ENCODE measurements at places on chromosomes 3 and 15.

- no peak for DNase-seq
Measured at GRCh38 chr3:79618883-79619282, 148.9 kb downstream of the ROBO1 start.

- DNase-seq, result no peak
Measured at GRCh38 chr3:130820976-130821375, 72.9 kb upstream of the ATP2C1 start.

- no peak for DNase-seq
Measured at GRCh38 chr3:27194861-27195483, 174.2 kb downstream of the NEK10 start.

DNA sequence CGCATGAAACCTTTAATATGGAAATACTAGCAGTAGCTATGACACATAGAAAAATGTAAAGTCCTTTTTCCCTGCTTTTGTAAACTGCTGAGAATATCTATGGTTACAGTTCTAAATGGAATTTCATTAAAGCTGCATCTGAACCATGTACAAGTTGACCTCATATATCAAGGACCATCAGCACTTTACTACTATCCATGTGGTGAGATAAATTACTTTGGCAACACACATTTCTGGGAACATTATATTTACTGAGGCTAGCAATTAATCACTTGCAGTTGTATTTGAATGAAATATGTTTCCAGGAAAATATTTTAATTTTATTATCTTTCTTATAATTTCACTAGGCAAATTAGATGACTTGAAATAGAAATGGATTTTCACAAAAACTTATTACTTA lies 545.5 kb downstream of the NAALADL2 start:
- no peak for DNase-seq

DNA sequence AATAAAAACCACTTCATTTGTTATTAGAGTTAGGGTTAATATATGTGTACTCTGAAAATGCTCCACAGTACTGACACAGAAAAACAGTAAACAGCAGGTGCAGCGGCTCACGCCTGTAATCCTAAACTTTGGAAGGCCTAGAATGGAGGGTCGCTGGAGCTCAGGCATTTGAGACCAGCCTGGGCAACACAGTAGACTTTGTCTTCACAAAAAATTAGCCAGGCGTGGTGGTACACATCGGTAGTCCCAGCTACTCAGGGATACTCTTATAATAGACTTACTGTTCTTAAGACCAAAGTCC lies 40.3 kb downstream of the UACA start:
- no peak for DNase-seq

GRCh38 chr3:12959410-12959809 lies 113.8 kb downstream of the IQSEC1 start:
- DNase-seq, result no peak

GRCh38 chr15:96678386-96678785 lies 347.9 kb downstream of the NR2F2 start:
- no peak for DNase-seq

GRCh38 chr15:57280464-57280863 lies 95.8 kb upstream of the CGNL1 start:
- DNase-seq, result no peak

GRCh38 chr3:61664105-61664482 lies 102.7 kb downstream of the PTPRG start:
- DNase-seq, result no peak

GRCh38 chr3:173096994-173097785 lies 43.8 kb downstream of the SPATA16 start:
- DNase-seq, result no peak

DNA sequence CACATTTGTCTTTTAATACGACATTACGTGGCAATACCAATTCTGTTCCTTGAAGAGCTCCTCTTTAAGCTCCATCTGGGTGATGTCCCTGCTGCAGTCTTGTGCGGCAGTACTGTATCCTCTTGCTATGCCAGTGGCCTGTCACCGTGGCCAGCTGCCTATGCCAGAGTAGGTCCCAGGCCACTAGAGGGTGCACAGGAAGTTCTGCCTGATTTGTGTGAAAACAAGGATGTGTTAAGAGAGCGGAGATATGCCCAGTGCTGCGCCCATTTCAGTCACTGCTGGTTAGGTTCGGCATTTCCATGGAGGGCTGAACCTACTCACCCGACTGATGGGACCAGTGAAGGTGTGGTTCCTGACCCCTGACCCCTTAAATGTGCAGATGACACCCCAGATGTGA lies 25.2 kb downstream of the NIPA1 start:
- DNase-seq, result no peak

GRCh38 chr3:38455639-38456430 lies 2.1 kb downstream of the ACVR2B start:
- peak; percentile 78 for DNase-seq

GRCh38 chr3:186365202-186365974 lies 3.4 kb upstream of the DGKG start:
- no peak for DNase-seq

DNA sequence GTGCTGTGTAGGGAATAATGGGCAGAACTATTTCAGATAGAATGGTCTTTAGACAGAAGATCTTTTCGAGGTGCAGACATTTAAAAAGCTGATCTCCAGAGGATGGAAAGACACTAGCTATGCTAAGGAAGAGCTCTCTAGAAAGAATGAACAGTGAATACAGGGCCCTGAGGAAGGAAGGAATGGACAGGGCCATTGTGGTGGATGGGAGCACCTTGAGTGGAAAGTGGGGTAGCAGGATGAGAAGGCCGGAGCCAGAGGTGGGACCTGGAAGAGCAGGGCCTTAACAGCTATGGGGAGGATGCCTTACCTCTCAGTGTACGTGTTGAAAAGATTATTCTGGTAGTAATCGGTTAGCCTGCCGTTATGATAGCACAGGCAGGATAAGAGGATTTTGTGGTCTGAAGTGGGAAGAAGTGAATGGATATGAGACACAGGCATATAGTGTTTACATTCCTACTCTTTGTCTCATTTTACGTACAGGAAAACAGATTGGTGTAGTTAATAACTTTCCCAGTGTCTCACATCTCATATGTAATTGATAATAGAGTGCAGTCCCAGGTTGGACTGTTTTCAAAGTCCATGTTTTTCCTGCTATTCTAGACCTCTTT lies 172.4 kb downstream of the KLHL25 start:
- DNase-seq, result no peak

- DNase-seq, result no peak
Measured at GRCh38 chr15:20280933-20281463, 260.6 kb downstream of the GOLGA6L6 start.

- no peak for DNase-seq
Measured at GRCh38 chr3:128537091-128537703, 44.2 kb upstream of the GATA2 start.

DNA sequence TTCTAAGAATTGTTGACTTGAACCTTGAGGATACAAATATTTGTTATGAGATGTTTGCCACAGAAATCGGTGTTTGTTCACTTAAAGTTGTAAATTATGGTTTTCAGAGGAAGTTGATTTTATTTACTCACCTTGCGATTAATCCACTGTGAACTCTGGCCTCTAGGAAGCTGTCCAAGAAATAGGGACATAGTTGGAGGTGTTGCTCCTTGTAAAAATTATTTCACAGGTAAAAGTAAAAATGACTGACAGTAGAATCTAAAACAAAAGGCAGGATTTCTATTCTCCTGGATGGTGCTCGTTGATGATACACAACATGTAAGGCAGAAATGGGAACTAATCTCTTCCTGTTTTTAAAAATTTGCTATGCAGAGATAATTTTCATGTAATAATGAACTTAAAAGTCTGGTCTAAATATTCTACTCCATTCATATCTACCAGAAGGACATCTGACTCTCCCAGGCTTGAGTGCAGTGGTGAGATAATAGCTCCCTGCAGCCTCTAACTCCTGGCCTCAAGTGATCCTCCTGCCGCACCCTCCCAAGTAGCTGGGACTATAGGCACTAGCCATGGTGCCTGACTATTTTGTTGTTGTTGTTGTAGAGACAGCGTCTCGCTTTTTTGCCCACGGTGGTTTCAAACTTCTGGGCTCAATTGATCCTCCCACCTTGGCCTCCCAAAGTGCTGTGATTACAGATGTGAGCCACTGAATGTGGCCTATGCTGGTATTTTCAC lies 17.1 kb upstream of the LZTFL1 start:
- DNase-seq, result no peak

GRCh38 chr3:90132197-90132596 lies 1024.8 kb downstream of the EPHA3 start:
- no peak for DNase-seq

DNA sequence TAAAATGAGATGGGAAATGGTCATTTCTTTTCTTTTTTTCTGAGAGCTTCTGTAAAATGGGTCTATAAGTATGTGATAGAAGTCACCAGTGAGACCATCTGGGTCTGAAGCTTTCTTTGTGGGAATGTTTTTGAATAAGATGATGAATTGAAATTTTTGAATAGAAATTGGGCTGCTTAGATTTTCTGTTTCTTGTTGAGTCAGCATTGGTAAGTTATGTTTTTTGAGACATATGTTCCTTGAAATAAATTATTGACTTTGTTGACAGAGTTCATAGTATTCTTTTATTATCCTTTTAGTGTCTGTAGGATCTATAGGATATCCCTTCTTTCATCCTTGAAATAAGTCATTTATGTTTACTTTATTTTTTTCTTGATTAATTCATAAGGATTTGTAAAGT lies 208.1 kb downstream of the OPA1 start:
- DNase-seq, result no peak

DNA sequence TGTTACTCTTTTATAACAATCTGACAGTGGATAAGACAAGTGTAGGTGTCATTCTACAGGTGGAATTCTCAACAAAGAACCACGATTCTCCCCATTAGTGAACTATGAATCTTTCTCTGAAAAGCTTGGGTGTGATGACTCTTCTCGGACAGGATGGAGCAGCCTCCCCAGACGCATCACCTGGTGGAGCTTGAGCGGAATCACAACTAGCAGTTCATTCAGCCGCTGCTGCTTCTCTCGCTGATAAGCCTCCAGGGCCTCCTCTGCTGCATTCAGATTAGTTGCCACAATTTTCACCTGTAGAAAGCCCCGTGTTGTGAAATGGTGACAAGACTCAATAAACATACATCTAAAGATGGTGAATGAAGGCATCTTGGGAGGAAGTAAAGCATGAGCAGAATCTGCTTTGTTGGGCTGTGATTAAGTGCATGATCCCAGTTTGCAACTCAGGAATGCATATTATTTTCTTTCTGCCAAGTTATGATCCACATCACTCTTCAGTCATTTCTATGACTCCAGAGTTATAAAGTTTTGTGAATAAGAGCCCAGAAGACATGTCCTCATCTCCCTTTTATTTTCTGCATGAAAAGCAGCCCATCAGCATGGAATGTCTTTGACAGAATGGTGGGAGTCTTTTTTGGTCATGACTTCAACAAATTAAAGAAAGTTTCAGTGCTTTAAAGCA lies 93.6 kb downstream of the BOC start:
- no peak for DNase-seq

DNA sequence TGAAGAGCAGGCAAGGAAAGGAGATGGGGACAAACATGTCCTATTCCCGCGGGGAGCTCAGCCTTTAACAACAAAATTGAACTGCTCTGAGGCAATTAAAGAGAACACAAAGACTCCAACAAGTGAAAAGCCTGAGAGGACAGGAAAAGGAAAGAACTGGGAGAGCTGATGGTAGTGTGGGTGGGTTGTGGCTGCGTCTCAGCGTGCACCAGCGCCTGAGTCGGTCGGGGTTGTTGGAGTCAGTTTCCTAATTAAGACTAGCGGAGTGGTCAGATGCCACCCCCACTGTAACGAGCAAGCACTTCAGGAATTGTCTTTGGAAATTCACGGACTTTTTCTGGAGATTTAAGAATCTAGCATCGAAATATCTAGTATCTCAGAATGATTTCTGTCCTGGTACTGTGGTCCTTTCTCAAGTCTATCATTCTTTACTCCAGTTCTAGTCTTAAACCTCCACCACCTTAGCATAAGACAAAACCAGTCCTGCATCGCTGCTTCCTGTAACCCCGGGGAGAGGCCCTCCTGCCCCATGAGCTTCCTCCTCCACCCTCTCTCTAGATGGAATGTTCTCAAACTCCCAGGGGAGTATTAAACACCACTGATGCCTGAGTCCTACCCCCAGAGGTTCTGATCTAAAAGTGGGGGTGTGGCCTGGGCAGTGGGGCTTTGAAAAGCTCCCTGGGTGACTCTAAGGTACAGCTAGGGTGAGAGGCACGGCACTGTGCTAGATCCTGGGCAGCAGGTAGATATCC lies 104.0 kb downstream of the CYP19A1 start:
- no peak for DNase-seq

All from right kidney (tissue), 9 donors.